ENCODE measurements at places on chromosomes 4 and X.

GRCh38 chr4:2793586-2794485 lies 951 bp downstream of the SH3BP2 start:
- H3K4me1 ChIP-seq, result peaks cover 93% of the 10 kb centered on the region
- H3K27ac ChIP-seq, result peak overlapping the region; percentile 59
- no peaks in the 10 kb centered on the region for H3K27me3 ChIP-seq
- 0 out of 2 replicates have a peak, but pooled peaks cover 1% of the 10 kb centered on the region for H3K36me3 ChIP-seq

GRCh38 chrX:124325732-124326131 lies 6.7 kb upstream of the TEX13D start:
- H3K4me3 ChIP-seq, result no peak overlapping the region
- H3K4me1 ChIP-seq, result no peaks in the 10 kb centered on the region
- H3K27ac ChIP-seq, result no peak overlapping the region
- no peak for DNase-seq
- H3K36me3 ChIP-seq, result no peaks in the 10 kb centered on the region
- no peaks in the 10 kb centered on the region for H3K27me3 ChIP-seq

DNA sequence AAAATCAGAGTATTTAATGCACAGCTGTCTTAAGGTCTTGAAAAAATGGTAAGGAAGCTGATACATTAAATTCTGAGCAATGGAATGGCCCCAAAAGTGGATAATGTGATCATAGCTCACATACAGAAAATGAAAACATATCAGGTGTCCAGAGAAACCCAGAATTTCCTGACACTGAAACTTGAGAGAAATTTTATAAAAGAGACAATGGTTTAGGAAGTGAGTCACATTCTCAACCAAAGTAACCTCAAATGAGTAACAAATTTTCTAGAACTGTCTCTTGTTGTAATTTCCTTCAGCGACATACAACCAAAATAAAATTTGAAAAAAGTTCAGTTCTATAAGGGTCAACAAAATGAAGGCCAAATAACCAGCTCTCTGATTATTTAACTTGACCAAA lies 37.4 kb upstream of the PACRGL start:
- no peaks in the 10 kb centered on the region for H3K27me3 ChIP-seq
- no peak for DNase-seq
- H3K36me3 ChIP-seq, result no peaks in the 10 kb centered on the region
- no peak overlapping the region for H3K4me3 ChIP-seq

DNA sequence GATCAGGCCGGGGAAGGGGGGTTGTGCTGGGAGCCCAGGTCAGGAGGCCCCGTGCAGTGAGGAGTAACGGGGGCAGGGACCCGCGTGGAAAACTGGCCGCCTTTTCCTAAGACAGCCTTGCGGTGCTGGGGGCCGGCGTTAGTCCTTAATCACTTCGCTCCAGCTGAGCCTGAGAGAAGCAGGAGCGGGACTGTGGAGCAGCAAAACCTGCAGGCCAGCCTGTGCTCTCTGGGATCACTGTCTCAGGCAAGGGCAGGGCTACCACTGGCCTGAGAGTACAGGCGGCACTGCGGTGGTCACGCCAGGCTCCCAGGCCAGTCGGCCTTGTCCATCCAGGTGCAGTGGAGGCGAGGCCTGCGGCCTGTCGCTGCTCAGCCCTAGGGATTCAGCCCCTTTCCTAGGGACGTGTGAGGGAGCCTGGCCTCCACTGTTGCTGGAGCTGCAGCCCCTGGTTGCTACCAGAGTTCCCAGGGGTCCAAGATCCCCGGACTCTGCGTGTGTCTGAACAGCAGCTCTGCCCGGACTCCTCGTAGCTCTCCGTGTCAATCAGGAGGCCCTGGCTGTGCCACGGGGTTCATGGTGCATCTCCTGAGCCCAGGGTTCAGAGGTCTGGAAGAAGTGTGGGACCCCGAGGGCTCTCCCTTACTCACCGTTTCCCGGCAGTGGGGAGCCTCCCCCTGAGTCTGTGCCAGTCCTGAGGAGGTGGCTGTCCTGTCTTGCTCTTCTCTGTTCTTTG lies 2141.7 kb upstream of the TENM3 start:
- no peaks in the 10 kb centered on the region for H3K36me3 ChIP-seq
- H3K4me3 ChIP-seq, result no peak overlapping the region
- DNase-seq, result no peak
- H3K4me1 ChIP-seq, result no peaks in the 10 kb centered on the region
- H3K27me3 ChIP-seq, result no peaks in the 10 kb centered on the region
- H3K27ac ChIP-seq, result no peak overlapping the region

GRCh38 chr4:184953421-184953945 lies 64.8 kb upstream of the HELT start:
- peaks cover 26% of the 10 kb centered on the region for H3K4me1 ChIP-seq
- no peaks in the 10 kb centered on the region for H3K36me3 ChIP-seq

DNA sequence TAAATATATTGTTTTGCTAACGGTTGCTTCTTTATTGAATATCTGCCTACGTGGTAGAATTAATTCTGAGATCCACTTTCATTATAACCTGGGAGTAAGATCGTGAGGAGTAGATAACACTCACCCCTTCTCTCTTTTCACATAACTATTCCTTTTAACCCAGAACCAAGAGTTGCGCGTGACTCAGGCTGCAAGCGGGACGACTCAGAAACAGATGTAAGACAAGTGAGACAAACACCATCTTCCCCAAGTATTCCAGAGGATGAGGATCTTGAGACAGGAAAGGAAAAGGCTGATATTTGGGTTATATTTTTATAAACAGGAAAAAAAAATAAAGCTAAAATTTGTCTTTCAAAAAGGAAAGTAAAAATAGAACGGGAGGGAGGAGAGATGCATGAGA lies 318.8 kb upstream of the NOCT start:
- no peak for DNase-seq
- H3K27me3 ChIP-seq, result peaks cover 5% of the 10 kb centered on the region
- H3K4me1 ChIP-seq, result no peaks in the 10 kb centered on the region
- H3K27ac ChIP-seq, result no peak overlapping the region

- no peaks in the 10 kb centered on the region for H3K4me1 ChIP-seq
- H3K27ac ChIP-seq, result no peak overlapping the region
- no peak for DNase-seq
- no peaks in the 10 kb centered on the region for H3K27me3 ChIP-seq
Observed at GRCh38 chr4:95524729-95525128, 24.0 kb downstream of the UNC5C start.

GRCh38 chr4:8345946-8346814 lies 76.6 kb downstream of the HTRA3 start:
- peaks cover 23% of the 10 kb centered on the region for H3K4me1 ChIP-seq
- H3K27me3 ChIP-seq, result peaks cover 7% of the 10 kb centered on the region
- no peak for DNase-seq

DNA sequence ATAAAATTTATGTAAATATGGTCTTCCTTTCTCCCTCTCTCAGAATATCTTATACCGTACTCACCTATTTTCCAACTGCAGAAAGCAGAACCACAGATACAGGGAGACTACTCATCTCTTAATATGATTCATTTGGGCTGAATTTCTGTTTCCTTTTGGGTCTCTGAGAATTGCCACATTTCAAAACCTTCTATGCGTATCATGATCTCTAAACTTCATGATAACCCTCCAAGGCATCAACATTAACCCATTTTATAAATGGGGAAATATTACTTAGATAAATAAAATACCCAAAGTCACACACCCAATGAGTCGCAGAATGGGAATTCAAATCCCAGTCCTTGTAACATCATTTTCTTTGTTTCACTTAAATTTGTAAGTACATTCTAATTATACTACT lies 16.6 kb upstream of the PRDM8 start:
- H3K4me1 ChIP-seq, result peaks cover 7% of the 10 kb centered on the region
- H3K27me3 ChIP-seq, result peaks cover 4% of the 10 kb centered on the region
- DNase-seq, result no peak

GRCh38 chr4:143354990-143355389 lies 18.3 kb downstream of the GAB1 start:
- no peaks in the 10 kb centered on the region for H3K36me3 ChIP-seq
- no peak overlapping the region for H3K4me3 ChIP-seq
- H3K27ac ChIP-seq, result no peak overlapping the region
- no peaks in the 10 kb centered on the region for H3K27me3 ChIP-seq
- H3K4me1 ChIP-seq, result peaks cover 6% of the 10 kb centered on the region

GRCh38 chrX:42715701-42716262 lies 62.2 kb downstream of the PPP1R2C start:
- DNase-seq, result no peak
- no peaks in the 10 kb centered on the region for H3K36me3 ChIP-seq
- H3K27me3 ChIP-seq, result no peaks in the 10 kb centered on the region
- no peak overlapping the region for H3K4me3 ChIP-seq
- H3K27ac ChIP-seq, result no peak overlapping the region
- no peaks in the 10 kb centered on the region for H3K4me1 ChIP-seq

- no peaks in the 10 kb centered on the region for H3K36me3 ChIP-seq
- H3K27ac ChIP-seq, result no peak overlapping the region
- H3K4me1 ChIP-seq, result no peaks in the 10 kb centered on the region
- no peaks in the 10 kb centered on the region for H3K27me3 ChIP-seq
- no peak overlapping the region for H3K4me3 ChIP-seq
Observed at GRCh38 chrX:122238801-122239200, 945.3 kb upstream of the GRIA3 start.

GRCh38 chr4:176999935-177000543 lies 207.3 kb upstream of the VEGFC start:
- no peaks in the 10 kb centered on the region for H3K36me3 ChIP-seq
- H3K4me1 ChIP-seq, result no peaks in the 10 kb centered on the region
- H3K27me3 ChIP-seq, result no peaks in the 10 kb centered on the region
- H3K27ac ChIP-seq, result no peak overlapping the region
- DNase-seq, result no peak

DNA sequence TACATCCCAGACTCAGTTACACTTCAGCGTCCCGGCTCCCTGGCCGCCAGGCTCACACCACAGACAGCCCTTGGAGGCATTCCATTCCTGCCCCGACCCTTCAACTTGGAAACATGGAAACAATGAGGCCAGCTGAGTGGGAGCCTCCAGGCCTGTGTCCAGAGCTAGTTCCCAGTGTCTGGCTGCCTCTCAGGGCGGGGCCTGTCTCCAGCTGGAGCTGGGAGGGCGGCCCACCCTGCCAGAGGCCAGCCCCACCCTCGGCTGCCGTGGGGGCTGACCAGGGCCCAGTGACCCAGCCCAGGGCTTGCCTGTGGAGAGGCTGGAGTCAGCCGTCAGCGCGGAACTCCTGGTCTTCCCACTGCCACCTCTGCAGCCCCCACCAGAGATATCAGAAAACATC lies 37.4 kb upstream of the SPON2 start:
- no peak for DNase-seq
- peaks cover 25% of the 10 kb centered on the region for H3K4me1 ChIP-seq
- peaks cover 1% of the 10 kb centered on the region for H3K36me3 ChIP-seq
- H3K27me3 ChIP-seq, result no peaks in the 10 kb centered on the region
- no peak overlapping the region for H3K4me3 ChIP-seq
- no peak overlapping the region for H3K27ac ChIP-seq

DNA sequence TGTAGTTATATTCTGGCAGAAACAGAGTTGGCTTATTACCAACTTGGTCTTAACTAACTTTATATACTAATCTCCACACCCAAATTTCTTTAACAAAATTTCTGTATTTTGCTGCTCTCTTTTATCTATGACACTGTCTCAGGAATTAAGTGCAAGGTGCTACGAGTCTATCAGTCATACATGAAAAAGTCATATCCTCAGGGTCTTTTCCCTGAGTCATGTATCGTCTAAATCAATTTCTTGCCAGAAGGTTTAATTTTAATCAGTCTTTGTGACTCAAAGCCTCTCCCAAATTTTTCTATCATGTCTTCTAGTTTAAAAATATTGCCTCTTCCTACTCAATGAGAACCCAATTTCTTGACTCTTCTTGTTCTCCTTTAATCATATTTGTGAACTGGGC lies 1803.6 kb upstream of the PCDH7 start:
- H3K27me3 ChIP-seq, result no peaks in the 10 kb centered on the region
- no peaks in the 10 kb centered on the region for H3K4me1 ChIP-seq
- no peak overlapping the region for H3K27ac ChIP-seq
- H3K4me3 ChIP-seq, result no peak overlapping the region

- peak; percentile 0 for DNase-seq
- peaks cover 10% of the 10 kb centered on the region for H3K4me1 ChIP-seq
- H3K27me3 ChIP-seq, result no peaks in the 10 kb centered on the region
- H3K36me3 ChIP-seq, result no peaks in the 10 kb centered on the region
- H3K4me3 ChIP-seq, result peak overlapping the region; percentile 60
Observed at GRCh38 chrX:106612393-106612763, 600 bp downstream of the RADX start.

- no peak overlapping the region for H3K4me3 ChIP-seq
- H3K27me3 ChIP-seq, result no peaks in the 10 kb centered on the region
- H3K36me3 ChIP-seq, result no peaks in the 10 kb centered on the region
Observed at GRCh38 chrX:10278716-10279115, 121.9 kb downstream of the CLCN4 start.

DNA sequence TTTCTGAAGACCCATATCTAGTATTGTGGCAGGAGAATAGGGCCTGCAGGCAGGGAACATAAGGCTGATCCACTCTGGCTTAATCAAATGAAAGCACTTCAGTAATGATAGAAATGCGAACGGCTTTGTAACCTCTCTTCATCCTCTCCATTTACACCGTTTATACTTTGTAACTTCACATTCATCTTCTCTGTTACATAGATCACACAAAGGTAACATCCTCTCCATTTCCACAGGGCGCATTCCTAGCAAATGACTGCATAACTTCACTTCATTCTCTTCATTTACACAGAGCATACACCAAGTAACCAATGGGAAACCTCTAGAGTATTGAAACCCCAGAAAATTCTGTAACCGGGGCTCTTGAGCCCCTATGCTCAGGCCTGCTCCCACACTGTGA lies 65.5 kb upstream of the SLC34A2 start:
- H3K27ac ChIP-seq, result no peak overlapping the region
- no peak overlapping the region for H3K4me3 ChIP-seq
- no peaks in the 10 kb centered on the region for H3K27me3 ChIP-seq
- no peak for DNase-seq
- H3K4me1 ChIP-seq, result no peaks in the 10 kb centered on the region

DNA sequence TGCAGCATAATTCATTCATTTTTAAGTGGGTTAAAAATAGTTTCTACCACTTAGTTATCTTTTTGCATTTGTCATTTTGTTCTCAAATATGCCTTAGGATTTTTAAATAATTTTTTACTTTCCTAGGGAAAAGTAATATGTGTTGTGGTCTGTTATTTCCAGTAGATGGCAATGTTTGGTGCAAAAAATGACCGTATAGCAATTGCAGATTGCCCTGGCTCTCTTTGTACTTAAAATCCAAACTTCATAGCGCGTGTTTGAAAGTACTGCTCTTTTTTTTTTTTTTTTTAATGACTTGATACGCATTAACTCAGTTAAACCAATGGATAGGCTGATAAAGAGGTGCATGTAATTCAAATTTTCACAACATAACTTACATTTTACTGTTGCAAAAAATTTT lies 74.4 kb upstream of the RBMX start:
- H3K4me1 ChIP-seq, result no peaks in the 10 kb centered on the region
- no peak overlapping the region for H3K4me3 ChIP-seq
- DNase-seq, result peak; percentile 6
- H3K36me3 ChIP-seq, result no peaks in the 10 kb centered on the region

DNA sequence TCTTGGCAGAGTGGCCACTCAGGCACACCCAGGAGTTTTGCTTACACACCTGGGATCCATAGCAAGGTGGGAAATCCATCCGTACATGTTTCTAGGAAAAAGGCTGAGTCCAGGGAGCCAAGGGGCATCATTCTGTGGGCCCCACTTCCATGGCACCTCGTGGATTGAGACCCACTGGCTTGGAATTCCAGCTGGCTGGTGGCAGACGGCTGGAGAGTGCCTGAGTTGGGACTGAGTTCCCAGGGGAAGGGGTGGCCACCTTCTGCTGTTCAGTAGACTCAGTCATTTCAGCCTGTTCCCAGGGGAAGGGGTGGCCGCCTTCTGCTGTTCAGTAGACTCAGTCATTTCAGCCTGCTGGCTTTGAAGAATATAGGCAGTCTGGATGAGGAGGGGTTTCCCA lies 366.0 kb upstream of the GRIA3 start:
- DNase-seq, result no peak
- H3K27ac ChIP-seq, result no peak overlapping the region
- H3K36me3 ChIP-seq, result no peaks in the 10 kb centered on the region
- H3K4me1 ChIP-seq, result no peaks in the 10 kb centered on the region
- H3K4me3 ChIP-seq, result no peak overlapping the region
